ENCODE measurements at places on chromosomes 4 and X. TPM values are rescaled to one million over a fixed set of nuclear protein-coding genes. Genes with fewer than 3 reads are reported as not detected.

MYOZ2 gene
- not detected for total RNA-seq

DNA sequence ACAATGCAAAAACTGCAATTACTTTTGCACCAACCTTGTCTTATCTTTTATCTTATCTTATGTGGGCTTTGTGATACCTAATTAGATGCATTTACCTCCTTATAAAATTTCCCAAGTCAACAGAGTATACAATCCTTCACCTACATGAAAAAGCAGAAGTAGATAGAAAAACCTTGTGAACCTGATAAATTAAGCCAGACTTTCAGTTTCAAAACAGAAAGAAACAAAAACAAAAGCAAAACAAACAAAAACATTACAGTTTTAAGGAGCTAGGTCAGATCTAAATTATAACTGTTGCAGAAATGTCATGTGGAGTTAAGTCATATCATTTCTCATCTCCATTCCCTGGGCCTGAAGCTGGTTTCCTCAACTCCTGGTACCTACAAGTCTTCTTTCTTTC lies 24.9 kb upstream of the CXXC4 start:
- no peak for DNase-seq

- peak; percentile 28 for DNase-seq
Measured at GRCh38 chrX:63282077-63282476, 69.1 kb downstream of the SPIN4 start.

DNA sequence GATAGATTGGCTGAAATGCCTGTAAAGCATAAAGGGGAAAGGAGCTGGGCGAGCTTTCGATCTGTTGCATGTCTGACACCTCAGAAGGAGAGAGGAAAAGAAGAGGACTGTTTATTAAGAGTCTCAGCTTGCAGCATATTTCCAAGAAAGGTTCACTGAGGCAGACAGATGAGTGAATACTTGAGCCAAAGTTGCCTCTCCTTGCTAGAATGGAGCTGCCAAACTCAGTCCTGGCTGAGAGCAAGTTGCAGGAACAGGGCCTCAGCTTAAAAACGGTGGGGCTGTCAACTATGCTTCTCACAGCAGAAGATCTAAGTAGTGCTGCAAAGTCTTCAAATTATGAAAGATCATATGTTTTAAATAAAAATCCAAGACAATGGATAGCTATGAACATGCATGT lies 707.5 kb downstream of the PCDH7 start:
- DNase-seq = no peak

- no peak for DNase-seq
Measured at GRCh38 chr4:121838136-121838535, 14.5 kb upstream of the CCNA2 start.

GRCh38 chr4:53963336-53963735 lies 101.1 kb downstream of the CHIC2 start:
- DNase-seq = no peak

DNA sequence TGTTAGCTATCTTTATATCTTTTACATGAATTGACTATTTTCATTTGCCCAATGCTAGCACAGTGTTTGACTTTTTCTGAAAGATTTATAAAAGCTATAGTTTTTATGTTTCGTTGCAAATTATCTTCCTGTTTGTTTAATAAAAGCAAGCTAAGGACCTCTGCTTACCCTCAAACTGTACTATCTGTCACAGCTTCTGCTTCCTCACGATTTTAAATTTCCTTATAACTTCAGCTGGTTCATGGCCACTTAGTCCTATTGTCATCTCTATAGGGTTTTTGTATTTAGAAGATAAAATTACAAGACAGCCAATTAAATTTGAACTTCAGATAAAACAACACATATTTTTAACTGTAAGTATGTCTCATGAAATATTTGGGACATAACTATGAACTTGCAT lies 494.0 kb downstream of the PDGFC start:
- no peak for DNase-seq

GRCh38 chrX:118272242-118272641 lies 73.7 kb upstream of the WDR44 start:
- DNase-seq = peak; percentile 35

- DNase-seq = no peak
Measured at GRCh38 chr4:105527081-105527480, 25.3 kb upstream of the ARHGEF38 start.

GRCh38 chrX:118271775-118272174 lies 74.1 kb upstream of the WDR44 start:
- peak; percentile 19 for DNase-seq

GRCh38 chrX:150502979-150503897 lies 65.2 kb upstream of the MTM1 start:
- DNase-seq = no peak
